ENCODE measurements at places on chromosomes 3 and 15.

- no peak for DNase-seq
Measured at GRCh38 chr15:40650479-40650878, 44.5 kb upstream of the RAD51 start.

DNA sequence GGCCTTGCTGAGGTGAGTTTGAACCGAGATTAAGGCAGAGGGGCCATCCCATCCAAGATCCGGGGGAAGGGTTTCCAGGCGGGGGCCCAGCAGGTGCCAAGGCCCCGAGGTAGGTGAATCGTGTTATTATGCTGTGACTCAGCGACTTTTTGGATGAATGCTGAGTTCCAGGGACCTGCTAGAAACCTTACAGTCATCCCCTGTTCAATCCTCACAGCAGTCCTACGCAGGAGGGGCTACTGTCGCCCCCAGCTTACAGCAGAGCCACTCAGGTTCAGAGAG lies 40.9 kb downstream of the DNAJB8 start:
- DNase-seq: no peak

DNA sequence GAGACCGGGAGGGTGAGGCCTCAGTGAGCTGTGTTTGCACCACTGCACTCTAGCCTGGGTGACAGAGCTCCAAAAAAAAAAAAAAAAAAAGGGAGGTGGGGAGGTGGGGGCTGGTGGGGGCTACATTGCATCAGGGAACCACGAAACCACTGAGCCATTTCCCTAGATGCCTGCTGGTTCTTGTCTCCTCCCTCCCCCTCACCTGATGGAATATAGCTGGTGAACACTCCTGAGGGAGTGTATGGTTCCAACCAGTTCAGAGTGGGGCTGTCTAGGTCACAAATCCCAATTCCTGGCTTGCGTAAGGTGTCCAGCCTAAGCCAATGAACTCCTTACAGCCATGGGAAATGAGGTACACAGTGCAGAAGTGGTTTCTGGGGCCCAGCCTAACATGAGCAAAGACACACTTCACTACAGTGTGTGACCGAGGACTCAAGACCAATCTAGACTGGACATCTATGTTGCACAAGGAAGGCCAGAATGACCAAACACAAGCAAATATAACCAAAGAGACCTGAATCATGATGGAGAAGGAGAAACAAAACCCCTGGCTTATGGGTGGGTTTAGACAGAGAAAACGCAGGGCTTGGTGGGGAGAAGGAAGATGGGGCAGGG lies 39.1 kb upstream of the OSBPL11 start:
- DNase-seq: peak; percentile 25

GRCh38 chr3:197749315-197749600 lies 425 bp upstream of the FYTTD1 start:
- peak; percentile 66 for DNase-seq

- no peak for DNase-seq
Measured at GRCh38 chr15:48395521-48396011, 64.3 kb downstream of the DUT start.

- DNase-seq: no peak
Measured at GRCh38 chr3:10380906-10381305, 60.0 kb upstream of the SEC13 start.

GRCh38 chr3:171643033-171643432 lies 167.2 kb downstream of the PLD1 start:
- no peak for DNase-seq

DNA sequence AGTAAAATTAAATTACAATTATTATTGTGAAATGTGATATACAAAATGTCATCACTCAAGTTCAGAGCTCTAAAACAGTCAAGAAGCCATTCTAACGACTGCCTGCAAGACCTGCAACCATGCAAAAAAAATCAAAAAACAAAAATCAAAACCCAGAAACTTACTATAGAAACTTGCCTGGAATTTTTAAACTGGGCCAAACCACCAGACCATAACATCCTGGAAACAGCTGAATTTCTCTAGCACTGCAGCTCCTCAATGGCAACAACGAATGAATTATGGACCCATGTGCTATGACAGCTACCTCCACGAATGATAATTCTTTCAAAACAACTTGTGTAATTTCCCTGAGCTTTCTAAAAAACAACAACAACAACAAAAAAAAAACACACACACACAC lies 130.0 kb upstream of the KCNMB2 start:
- DNase-seq: no peak

DNA sequence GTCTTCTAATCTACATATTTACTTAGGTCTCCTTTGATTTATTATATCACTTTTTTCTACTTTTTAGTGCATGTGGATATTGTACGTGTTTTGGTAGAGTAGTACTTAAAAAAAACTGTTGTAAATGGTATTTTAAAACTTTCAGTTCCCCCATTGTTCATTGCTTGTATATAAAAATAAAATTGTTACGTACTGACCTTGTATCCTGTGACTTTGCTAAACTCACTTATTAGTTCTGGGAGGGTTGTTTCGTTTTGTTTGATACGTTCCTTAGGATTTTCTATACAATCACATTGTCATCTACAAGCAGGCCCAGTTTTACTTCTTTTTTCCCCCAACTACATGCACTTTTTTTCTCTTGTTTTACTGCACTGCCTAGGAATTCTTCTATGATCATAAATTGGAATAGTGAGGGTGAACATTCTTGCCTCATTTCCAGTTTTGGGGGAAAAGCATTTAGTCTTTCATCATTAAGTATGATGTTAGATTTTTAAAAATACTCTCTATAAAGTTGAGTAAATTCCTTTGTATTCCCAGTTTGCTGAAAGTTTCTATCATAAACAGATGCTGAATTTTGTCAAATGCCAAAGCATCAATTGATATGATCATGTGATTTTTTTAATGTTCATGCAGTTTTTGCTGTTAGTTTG lies 33.5 kb upstream of the ACKR4 start:
- DNase-seq: no peak

- no peak for DNase-seq
Measured at GRCh38 chr15:50123861-50124557, 5.0 kb upstream of the ATP8B4 start.

DNA sequence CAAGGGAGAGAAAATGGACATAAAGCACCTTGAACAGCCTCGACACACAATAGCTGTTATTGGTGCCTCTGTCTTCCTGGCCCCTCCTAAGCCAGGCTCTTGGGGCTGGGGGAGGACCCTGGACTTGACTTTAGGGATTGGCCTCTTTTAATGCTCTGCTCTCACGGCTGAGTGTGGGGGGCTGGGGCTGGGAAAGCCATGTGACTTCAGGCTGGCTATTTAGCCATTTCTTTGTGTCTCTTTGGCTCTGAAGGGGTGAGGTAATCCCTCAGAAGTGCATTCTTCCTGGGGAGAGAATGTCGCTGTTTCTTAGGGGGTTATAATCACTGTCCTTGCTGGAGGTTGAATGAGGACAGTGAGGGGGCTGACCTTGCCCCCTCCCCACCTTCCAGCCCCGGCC lies 26.2 kb downstream of the MAGEF1 start:
- no peak for DNase-seq

- no peak for DNase-seq
Measured at GRCh38 chr15:83991163-83991562, 244.4 kb upstream of the GOLGA6L4 start.

GRCh38 chr15:66778314-66778665 lies 76.3 kb downstream of the SMAD6 start:
- DNase-seq: no peak

- DNase-seq: peak; percentile 17
Measured at GRCh38 chr15:61084944-61085367, 144.1 kb downstream of the RORA start.

DNA sequence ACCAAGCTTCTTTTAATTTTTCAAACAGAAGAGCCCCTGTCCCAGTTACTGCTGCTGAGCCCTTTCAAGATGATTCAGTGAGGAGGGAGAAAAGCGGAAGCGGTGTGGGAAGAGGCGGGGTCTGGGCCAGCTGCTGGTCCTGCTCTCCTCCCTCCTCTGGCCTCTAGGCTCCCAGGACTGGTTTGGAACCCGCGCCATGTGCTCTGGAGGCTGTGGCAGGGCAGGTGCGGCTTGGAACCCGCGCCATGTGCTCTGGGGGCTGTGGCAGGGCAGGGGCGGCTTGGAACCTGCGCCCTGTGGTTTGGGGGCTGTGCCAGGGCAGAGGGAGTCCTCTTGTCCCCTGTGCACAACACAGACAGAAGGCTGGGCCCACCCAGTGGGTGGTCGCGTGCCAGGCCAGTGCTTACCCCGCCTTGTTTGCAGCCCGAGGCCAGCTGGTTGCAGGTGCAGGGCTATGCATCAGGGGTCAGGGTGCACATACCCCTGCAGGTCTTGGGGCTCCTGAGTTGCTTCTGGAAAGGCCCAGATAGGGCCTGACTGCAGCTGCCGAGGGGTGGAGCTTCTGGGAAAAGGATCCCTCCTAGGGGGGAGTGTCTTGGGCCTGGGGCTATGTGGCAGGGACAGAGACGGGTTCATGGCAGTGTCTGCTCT lies 12.2 kb downstream of the ALG1L2 start:
- DNase-seq: peak; percentile 76

DNA sequence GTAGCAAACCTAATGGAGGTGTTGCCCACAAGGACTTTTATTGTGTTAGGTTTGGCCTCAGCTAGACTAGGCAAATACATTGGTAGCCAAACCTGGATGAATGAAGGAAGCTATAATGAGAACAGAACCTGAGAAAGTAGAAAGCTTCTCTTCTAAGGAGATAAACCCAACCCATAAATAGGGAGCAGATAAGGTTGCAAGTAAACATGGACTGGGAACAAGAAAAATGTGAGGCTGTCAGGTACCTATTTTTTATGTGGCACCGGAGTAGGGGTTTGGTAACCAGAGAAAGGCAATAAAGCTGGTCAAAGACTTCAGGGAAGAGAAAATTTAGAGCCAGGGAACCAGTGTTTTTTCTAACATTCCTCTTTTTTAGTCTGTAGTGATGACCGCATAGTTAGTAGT lies 25.0 kb downstream of the ZNF654 start:
- no peak for DNase-seq

- DNase-seq: no peak
Measured at GRCh38 chr15:27730868-27731267, 368.2 kb downstream of the OCA2 start.

- DNase-seq: no peak
Measured at GRCh38 chr15:62887113-62887570, 155.4 kb upstream of the TPM1 start.

DNA sequence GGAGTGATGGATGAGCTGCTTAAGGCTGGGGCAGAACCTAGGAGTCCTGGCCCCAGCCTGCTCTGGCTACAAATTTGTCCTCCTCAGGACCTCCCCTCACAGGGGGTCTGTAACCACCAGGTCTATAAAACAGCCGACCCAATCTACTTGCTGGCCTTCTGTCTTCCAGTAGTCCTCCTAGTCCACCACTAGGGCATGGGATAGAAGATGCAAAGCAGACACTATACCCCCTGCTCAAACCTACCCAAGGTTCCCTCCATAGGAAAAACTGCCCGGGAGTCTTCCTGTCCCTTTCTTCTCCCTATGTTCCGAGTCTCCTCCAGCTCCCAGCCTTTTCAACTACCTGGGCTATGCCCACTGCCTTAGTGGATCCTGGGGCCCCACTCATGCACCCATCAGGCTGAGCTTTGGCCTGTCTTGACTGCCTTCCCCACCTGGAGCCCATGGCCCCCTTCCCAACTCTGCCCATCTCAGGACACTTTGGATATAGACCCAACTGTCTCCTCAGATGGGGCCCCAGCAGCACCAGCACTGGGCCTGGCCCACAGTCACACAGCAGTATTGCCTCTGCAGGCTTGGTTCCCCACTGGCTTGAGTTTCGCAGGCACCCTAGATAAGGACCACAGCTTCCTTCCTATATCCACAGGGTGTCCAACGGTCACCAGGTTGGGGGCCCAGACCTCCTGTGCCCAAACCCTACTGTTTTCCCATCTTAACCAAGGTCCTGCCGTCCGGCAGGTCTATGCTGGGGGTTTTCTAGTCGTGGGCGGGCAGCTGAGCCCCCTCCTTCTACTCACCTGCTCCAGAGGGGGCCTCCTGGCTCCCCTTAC lies 1.1 kb downstream of the HYAL3 start:
- DNase-seq: peak; percentile 40

DNA sequence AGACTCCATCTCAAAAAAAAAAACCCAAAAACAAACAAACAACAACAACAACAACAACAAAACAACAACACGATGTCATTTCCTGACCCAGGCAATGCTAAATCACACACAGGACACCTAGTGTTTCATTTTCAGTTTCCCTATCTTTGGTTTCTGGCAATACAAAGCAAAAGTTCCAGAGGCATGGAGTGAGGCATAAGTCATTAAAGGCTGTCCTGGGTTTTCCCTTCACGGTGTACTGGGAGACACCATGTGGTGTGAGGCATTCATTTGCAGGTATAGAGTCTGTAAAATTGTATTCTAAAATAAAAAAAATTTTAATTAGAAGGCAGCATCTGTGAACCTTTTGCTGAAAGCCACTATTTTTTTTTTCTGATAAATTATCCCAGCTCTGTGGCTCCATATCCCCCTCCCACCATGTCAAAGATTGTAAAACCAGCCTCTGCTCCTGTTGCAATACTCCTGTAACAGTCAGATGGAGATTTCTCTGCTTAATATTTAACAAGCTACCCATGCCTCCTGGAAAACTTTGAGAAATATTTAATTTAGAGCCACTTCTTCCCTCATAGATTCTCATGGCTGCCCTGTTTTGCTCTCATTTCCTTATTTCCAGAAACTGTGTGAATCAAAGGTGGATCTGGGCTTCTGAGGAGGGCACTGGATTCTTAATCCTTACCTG lies 324.6 kb downstream of the MCTP2 start:
- DNase-seq: no peak

DNA sequence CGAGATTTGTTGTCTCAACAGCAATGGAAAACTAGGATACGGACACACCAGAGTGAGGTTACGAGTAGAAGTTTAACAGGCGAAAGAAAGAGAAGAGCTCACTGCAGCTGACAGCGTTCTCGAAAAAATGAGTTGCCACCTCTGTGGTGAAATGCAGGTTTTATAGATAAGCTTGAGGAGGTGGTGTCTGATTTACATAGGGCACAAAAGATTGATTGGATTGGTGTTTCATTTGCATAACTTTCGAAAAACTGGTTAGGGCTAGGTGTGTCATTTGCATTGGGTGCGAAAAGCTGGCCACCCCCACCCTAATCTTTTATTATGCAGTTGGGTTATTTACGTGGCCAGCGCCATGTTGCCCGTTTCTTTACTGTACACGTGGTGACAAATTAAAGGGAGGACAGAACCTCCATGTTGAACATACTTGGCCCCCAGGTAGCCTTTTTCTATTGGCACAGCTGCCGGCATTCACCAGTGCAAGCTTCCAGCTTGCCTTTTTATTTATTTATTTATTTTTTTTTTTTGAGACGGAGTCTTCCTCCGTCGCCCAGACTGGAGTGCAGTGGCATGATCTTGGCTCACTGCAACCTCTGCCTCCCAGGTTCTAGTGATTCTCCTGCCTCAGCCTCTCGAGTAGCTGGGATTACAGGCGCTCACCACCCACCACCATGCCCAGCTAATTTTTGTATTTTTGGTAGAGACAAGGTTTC lies 8.3 kb downstream of the IFT122 start:
- DNase-seq: no peak

Measured in AML-193 (cell line).